Activated naive CD4-positive, alpha-beta T cell treated with anti-CD3 and anti-CD28 coated beads, Interleukin-2, amount 50 U/mL, for 16 hours (primary cell): ENCODE measurements at places on chromosomes 4 and X.

DNA sequence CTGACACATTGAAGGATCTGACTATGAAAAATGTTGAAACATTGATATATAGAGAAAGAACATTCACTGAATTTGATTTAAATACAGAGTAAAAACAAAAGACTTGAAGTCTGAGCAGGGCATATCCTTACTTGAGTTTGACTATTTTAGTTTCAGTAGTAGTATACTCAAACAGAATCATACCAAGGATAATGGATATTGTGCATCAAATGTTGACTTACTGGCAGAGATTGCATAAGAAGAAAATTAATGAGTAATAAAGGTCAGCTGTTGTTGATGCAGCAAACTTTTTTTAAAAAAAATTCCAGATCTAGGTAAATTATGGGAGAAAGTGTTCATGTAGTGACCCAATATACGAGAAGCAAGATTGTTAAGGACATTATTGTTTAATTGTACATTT is 94.5 kb upstream of the APOOL start:
- no peak for DNase-seq

DNA sequence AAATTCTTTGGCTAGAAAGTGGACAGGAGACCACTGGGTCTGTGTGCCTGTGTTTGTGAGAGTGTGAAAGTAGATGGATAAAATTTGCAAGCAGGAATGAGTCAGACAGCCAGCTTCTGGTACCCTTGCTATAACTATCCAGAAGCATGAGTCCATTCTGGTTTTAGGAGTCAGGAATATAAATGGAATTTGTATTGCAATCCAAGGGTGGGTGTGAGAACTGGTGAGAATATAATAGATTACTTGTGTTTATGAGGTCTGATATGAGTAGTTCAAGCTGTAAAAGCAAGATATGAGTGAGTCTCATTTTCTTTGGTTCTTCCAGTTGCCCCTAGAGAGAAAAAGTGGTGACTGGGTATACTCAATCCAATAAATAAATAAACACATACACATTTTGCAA is 212.7 kb upstream of the TAPT1 start:
- DNase-seq = no peak

- DNase-seq = no peak
Measured at GRCh38 chr4:130027973-130028372, 932.0 kb downstream of the C4orf33 start.

GRCh38 chr4:139794158-139794954 is 128.7 kb downstream of the MGST2 start:
- DNase-seq = no peak

GRCh38 chr4:15501941-15502340 is 32.3 kb downstream of the CC2D2A start:
- no peak for DNase-seq

- DNase-seq = no peak
Measured at GRCh38 chrX:2596045-2596444, 95.0 kb upstream of the CD99 start.

GRCh38 chr4:39305912-39306677 is 60.1 kb downstream of the RFC1 start:
- no peak for DNase-seq

DNA sequence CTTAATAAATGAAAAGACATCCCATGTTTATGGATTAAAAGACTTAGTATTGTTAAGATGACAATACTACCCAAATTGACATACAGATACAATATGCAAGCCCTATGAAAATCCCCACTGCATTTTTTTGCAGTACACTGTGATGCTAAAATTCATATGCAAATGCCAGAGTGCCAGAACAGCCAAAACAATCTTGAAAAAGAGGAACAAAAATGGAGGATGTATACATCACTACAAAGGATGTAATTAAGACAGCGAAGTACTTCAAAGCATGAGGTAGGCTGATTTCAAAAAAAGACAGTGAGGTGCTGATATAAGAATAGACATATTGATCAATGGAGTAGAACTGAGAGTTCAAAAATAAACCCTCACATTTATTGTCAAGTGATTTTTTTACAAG is 47.3 kb downstream of the SATL1 start:
- no peak for DNase-seq

- DNase-seq = no peak
Measured at GRCh38 chr4:7062816-7063215, 5.0 kb downstream of the GRPEL1 start.

DNA sequence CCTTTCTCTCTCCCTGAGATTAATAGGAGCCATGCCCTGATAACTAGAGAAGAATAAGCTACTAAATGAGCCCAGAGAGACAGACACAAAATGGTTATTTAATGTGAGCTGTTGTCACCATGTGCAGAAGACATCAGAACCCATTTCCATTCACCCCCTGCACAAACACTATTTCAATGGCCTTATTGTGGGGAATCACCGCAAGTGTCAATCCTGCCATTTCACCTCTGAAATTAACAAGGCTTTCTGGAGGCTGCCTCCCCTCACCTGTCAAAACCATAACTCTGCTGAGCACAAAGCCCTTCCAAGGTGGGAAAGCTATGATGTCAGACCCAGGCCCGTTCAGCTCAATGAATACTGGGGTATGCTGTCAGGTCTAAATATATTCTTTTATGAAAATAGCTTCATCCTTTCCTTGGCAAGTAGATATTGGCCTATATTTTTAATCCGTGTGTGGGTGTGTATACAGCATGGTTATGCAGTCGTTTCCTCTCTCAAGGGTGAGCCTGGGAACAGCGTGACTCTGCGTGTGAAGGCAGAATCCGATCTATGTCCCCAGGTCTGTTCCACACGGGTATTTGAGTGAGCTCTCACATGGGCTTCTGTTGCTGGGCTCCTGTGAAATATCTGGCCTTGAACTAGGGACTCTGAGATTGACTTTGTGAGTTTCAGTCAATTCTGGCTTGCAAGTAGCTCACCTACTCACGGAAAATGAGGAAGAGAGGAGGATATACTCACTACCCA is 266.3 kb downstream of the FBXW7 start:
- DNase-seq = no peak

DNA sequence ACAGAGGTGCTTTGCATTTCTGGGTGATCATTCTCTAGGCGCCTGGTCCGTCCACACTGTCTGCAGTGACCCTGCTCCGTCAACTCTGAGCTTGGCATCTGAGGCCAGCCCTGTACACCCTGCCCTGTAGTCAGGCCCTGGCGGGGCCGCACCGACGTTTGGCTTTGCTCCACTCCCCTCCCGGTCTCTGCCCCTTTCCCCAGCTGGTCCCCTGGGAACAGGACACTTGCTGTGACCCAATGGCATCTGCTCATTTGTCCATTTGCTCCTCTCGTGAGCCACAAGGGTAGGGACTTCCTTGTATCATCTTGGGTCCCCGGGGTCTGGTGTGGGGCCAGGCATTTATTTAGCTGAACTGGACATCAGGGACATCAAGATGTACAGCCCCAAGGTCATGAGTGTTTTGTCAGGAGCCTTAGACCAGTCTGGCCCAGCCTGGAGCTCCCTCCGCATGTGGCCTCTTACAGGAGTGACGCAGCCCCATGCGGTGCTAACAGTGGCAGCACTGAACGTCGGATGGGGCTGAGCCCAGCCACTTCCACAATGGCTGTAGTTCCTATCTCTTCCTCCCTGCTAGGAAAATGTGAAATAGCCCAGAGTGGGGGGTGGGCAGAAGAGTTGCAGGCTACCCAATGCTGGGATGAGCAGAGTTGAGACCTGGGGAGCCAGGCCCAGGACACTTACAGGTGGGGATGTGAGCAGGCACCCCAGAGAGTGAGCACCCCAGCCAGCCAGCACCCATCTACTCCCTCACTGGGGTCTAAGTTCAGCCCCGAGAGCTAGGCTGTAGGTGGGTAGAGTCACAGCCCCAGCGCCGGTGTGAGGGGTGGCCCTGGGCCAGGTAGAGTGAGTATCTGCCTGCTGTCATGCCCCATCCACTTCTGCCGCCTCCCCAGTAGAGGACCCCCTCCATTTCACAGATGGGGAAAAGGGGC is 2.0 kb upstream of the SH3BP2 start:
- no peak for DNase-seq

DNA sequence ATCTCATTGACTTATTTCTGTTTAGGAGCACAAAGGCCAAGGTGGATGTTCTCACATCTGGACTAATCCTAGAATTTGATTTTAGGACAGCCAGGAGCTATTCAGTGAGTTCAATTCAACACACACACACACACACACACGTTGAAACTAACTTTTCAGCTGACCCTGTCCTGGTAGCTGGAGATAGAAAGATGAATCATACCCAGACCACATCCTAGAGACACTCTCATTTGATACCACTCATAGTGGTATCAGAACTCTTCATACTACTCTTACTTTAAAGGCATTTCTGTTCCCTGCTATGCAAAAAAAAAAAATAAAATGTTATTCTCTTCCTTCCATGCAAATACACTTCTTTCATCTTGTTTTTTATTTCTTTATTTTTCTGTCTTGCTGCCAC is 36.7 kb downstream of the KLF8 start:
- DNase-seq = no peak

DNA sequence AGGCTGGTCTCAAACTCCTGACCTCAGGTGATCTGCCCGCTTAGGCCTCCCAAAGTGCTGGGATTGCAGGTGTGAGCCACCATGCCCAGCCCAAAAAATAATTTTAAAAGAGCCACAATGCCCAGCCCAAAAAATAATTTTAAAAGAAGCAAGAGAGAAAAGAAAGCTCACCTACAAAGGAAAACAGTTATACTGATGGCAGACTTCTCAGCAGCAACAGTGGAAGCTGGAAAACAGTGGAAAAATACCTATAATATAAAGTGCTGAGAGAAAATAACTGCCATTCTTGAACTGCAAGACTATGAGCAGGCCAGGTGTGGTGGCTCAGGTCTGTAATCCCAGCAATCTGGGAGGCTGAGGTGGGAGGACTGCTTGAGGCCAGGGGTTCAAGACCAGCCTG is 13.3 kb upstream of the HMGB2 start:
- DNase-seq = no peak

GRCh38 chrX:39988496-39988895 is 109.3 kb downstream of the BCOR start:
- no peak for DNase-seq

- DNase-seq = no peak
Measured at GRCh38 chr4:22454955-22455354, 60.9 kb downstream of the ADGRA3 start.

DNA sequence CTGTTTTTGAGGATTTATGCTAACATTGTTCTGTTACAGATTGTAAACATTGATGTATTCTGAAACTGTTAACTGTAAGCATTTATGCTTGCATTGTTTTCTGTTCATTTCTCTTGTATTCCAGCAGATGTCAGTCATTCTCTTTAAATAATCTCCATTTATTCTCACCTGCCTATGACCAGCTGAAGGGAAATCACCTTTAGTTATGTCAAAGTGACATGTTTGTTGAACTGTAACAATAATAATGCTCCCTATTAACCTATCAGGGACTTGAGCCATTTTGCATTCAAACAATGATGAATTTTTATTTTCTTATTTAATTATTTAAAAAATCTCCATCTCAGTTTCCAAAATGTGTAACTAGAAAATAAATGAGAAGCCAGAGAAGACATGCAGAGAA is 58.0 kb downstream of the SPCS3 start:
- no peak for DNase-seq

GRCh38 chrX:97882306-97882705 is 998.6 kb downstream of the RPA4 start:
- no peak for DNase-seq

GRCh38 chrX:73069365-73070035 is 9.8 kb downstream of the PABPC1L2A start:
- no peak for DNase-seq

- no peak for DNase-seq
Measured at GRCh38 chr4:18882468-18882867, 860.9 kb upstream of the LCORL start.

DNA sequence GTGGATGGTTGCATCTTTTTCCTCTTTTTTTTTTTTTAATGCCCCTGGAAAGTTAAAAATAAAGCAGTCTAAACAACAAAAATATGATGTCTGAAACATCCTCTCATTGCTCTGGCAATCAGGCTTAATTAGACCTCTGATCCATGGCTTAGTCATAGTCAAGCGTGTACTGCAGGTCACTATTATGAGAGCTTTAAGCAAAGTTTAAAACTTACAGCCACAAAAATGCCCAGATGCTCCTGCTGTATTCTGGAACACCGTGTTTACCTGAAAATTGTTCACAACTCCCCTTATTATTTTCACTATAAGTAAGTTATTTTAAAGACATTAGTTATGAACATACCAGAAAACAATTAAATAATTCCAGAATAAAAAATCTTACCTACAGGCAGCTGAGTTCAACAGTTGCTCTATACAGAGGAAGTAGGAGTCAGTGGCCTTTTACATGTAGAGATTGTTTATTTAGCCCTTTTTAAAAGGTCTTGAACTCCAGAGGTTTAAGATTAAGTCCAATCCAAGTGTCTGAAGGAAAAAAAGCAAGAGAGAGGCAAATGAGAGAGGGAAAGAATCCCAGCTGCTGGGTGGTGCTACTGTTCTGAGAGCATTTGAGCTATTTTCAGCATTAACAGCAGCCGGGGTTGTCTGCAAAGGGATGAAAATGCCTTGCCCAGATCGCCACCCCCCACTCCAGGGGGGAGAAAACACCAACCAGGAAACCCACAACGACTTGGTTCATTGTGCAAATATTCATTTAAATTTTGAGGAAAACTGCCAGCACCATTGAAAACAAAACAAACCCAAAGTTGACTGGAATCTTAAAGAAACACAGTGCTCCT is 36.9 kb downstream of the SORBS2 start:
- DNase-seq = no peak

- DNase-seq = no peak
Measured at GRCh38 chrX:123976706-123977316, 15.3 kb downstream of the STAG2 start.

DNA sequence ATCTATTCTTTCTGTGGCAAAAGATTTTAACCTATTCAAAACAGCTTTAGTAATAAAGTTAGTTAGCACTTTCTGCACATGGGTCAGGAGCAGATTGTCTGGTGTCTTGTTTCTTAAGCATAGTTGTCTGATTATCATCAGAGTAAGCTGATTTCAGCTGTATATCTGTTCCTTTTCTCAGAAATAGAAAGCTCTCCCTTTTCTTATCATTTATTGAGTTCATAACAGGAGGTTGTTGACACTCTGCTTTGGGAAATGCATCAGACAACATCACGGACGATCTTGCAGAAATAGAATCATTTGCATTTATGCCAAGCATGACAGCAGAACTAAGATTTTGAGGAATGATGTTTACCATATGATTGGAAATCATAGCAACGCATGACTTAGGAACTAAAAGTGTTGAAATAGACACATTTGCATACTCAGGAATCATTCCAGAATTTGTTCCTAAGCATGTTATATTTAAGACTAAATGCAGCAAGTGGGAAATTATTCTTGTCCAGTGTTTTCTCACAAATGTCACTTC is 66.7 kb downstream of the RBMX2 start:
- no peak for DNase-seq
